ENCODE measurements at places on chromosomes 6 and 20. TPM values are rescaled to one million over a fixed set of nuclear protein-coding genes. Genes with fewer than 3 reads are reported as not detected.

The AVP gene
- not detected for polyA plus RNA-seq

The SLC44A4 gene
- polyA plus RNA-seq: 0.14 TPM

GRCh38 chr6:73608761-73609160, 45.0 kb downstream of the SLC17A5 start:
- no peaks in the 10 kb centered on the region for H3K27me3 ChIP-seq
- no peak overlapping the region for H3K27ac ChIP-seq
- DNase-seq: no peak
- no peak overlapping the region for H3K4me3 ChIP-seq

GRCh38 chr6:72977114-72977513, 248.2 kb downstream of the KHDC1L start:
- H3K4me1 ChIP-seq: peaks cover 5% of the 10 kb centered on the region
- H3K4me3 ChIP-seq: no peak overlapping the region
- no peak overlapping the region for H3K27ac ChIP-seq
- no peaks in the 10 kb centered on the region for H3K36me3 ChIP-seq
- H3K27me3 ChIP-seq: no peaks in the 10 kb centered on the region
- DNase-seq: no peak

DNA sequence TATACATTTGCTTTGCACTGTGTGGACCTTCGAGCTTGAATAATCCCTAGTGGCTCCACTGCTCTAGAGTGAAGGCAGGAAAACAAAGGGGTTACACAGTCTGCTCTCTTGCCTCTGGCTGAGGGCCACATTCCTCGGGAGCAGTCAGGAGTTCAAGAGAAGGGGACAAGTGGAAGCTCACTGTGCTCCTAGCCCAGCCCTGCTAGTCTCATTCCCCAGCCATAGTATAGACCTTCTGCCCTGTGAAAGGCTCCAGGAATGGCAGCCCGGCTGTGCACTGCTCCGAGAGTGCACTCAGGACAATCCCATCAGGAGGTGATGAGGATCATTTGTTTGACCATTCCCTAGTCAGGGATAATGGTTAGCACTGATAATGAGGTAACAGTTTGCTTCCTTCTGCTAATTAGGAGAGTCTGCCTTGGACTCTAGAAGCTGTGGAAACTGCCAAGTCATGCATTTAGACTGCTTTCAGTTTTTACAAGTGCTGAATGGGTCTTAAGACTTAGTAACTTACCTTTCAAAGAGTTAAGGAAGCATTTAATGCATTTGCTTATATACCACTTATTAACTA, 8.5 kb downstream of the IYD start:
- no peak for DNase-seq
- H3K4me1 ChIP-seq: no peaks in the 10 kb centered on the region
- no peaks in the 10 kb centered on the region for H3K36me3 ChIP-seq
- no peak overlapping the region for H3K4me3 ChIP-seq

DNA sequence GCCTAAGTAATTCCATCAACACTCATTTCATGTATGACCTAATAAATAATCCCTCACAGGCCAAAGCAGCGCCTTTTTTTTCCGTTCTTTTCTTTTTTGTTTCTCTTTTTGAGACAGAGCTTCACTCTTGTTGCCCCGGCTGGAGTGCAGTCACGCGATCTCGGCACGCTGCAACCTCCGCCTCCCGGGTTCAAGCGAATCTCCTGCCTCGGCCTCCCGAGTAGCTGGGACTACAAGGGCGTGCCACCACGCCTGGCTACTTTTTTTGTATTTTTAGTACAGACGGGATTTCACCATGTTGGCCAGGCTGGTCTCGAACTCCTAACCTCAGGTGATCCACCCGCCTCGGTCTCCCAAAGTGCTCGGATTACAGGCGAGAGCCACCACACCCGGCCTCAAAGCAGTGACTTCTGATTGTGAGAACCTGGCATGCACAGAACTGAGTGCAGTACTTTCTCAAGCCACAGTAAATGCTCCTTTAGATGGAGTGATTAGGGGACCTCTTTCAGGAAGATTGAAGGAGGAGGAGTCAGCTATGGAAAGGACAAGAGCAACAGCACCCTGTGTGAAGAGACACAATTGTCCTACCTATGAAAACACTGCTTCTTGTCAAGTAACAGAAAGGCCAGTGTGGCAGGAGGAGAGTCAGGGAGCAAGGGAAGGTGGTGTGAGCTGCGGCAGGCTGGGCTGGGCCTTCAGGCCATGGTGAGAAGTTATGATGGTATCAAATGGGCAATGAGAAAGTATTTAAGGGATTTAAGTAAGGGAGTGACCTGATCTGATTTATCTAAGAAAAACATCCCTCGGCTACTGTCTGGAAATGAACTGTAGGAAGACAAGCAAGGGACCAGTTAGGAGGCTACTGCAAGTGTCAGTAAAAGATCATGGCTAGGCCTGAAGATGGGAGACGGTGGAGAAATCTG, 1.7 kb upstream of the SCAF8 start:
- no peak for DNase-seq
- H3K4me3 ChIP-seq: no peak overlapping the region
- H3K27ac ChIP-seq: no peak overlapping the region
- no peaks in the 10 kb centered on the region for H3K27me3 ChIP-seq
- H3K36me3 ChIP-seq: no peaks in the 10 kb centered on the region
- peaks cover 2% of the 10 kb centered on the region for H3K4me1 ChIP-seq

GRCh38 chr6:146741609-146742008, 142.8 kb downstream of the ADGB start:
- no peak overlapping the region for H3K4me3 ChIP-seq
- no peaks in the 10 kb centered on the region for H3K36me3 ChIP-seq
- no peaks in the 10 kb centered on the region for H3K27me3 ChIP-seq
- DNase-seq: peak; percentile 21
- H3K4me1 ChIP-seq: no peaks in the 10 kb centered on the region
- H3K27ac ChIP-seq: no peak overlapping the region

- peaks cover 9% of the 10 kb centered on the region for H3K27me3 ChIP-seq
- H3K4me1 ChIP-seq: no peaks in the 10 kb centered on the region
- H3K27ac ChIP-seq: no peak overlapping the region
- no peak overlapping the region for H3K4me3 ChIP-seq
Observed at GRCh38 chr20:986733-987355, 15.3 kb downstream of the RSPO4 start.

DNA sequence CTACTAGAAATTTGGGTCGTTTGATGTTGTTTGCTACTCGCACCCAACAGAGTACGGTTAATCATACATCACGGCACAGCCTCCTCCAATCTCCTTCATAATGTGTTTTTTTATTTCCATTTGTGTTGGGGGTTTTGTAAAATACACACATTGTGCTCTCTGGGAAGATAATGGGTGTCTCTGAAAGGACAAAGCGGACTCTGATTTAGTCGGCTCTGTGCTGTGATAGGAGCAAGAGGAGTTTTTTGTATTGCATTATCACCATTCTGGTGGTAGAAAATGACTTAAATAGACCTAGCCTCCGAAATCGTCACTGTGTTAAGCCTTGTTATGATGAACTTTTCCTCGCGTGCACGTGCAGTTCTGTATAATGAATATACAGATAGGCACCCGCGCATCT, 196.3 kb downstream of the CDH4 start:
- no peaks in the 10 kb centered on the region for H3K36me3 ChIP-seq
- H3K4me3 ChIP-seq: no peak overlapping the region
- H3K27me3 ChIP-seq: peaks cover 2% of the 10 kb centered on the region
- no peak overlapping the region for H3K27ac ChIP-seq

Data from IMR-90 (cell line).